Inflammatory macrophage (primary cell): ENCODE measurements at places on chromosomes 5 and 9.

GRCh38 chr5:79864364-79864763, 126.7 kb downstream of the MTX3 start:
- DNase-seq: no peak

DNA sequence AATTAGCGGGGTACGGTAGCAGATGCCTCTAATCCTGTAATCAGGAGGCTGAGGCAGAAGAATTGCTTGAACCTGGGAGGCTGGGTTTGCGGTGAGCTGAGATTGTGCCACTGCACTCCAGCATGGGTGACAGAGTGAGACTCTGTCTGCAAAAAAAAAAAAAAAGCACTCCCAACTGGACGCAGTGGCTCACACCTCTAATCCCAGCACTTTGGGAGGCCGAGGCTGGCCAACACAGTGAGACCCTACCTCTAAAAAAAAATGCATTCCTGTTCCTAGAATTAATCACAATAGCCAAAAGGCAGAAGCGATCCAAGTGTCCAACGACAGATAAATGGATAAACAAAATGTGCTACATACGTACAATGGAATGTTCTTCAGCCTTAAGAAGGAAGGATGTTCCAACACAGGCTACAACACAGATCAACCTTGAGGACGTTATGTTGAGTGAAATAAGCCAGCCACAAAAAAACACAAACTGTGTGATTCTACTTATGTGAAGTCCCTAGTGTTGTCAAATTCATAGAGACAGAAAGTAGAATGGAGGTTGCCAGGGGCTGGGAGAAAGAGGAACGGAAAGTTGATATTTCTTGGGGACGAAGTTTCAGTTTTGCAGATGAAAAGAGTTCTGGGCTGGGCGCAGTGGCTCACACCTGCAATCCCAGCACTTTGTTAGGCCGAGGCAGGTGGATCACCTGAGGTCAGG, 13.8 kb downstream of the FAM78A start:
- DNase-seq: peak; percentile 30

GRCh38 chr5:134240421-134240962, 14.6 kb upstream of the PPP2CA start:
- DNase-seq: no peak

- DNase-seq: no peak
Observed at GRCh38 chr5:86757824-86758223, 140.1 kb downstream of the COX7C start.

- no peak for DNase-seq
Observed at GRCh38 chr5:150797384-150797783, 18.8 kb downstream of the SMIM3 start.

DNA sequence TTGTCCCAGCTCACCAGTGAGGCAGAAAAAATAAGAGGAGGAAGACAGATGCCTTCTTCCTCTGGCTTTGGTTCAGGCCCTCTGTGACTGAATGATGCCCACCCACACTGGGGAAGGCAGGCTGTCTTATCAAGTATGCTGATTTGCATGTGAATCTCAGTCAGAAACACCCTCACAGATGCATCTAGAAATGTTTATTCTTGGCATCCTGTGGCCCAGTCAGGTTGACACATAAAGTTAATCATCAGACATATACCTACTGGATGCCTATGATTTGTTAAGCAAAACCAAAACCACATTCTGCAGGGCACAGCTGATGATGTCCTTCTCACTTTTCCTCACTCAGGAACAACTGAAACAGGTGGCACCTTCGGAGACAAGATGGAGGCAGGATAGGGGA, 243.4 kb upstream of the KCNN2 start:
- no peak for DNase-seq

DNA sequence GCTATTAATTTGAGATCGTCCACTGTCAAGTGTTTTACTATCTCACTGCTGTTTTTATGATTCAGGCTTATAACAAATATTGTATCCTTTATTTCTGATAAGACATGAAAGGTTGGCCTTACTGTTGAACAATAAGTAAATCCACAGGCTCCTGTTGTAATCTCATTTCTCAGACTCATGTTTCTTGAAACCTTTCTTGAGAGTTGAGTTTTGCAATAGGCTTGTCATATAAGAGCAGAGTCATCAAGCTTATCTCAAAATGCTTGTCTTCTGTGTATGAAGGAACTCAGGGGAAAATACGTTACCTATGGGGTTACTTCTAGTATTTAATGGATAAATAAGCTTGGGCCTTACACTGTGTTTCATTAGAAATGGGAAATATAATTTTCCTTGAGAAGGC, 9.2 kb upstream of the TLX3 start:
- no peak for DNase-seq

- DNase-seq: no peak
Observed at GRCh38 chr9:136361754-136362449, 1.6 kb downstream of the DNLZ start.

DNA sequence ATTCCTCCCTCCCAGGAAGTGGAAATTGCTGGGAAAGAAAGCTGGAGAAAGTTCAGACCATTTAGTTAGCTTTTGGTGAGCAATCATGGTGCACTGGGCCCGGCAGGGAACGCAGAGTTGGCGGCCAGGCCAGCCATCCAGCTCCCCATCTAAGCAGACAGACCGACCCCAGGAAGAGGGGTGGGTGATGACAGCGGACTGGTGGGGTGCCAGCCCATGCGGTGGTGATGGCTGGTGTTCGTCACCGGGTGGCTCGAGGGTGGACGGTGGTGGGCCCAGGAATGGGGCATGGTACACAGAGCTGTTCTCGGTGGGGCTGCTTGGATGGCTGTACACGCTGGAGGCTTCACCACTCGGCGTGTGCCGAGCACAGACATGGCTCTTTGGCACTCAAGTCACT, 85.6 kb upstream of the ARAP3 start:
- no peak for DNase-seq

DNA sequence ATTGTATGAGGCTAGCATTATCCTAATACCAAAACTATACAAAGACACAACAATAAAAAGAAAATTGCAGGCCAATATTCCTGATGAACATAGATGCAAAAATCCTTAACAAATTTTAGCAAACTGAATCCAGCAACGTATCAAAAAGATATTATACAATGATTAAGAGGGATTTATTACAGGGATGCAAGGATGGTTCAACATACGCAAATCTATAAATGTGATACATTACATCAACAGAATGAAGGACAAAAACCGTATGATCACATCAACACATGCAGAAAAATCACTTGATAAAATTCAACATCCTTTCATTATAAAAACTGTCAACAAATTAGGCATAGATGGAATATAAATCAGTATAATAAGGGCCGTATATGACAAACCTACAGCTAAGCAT, 27.1 kb upstream of the ARL15 start:
- DNase-seq: no peak

DNA sequence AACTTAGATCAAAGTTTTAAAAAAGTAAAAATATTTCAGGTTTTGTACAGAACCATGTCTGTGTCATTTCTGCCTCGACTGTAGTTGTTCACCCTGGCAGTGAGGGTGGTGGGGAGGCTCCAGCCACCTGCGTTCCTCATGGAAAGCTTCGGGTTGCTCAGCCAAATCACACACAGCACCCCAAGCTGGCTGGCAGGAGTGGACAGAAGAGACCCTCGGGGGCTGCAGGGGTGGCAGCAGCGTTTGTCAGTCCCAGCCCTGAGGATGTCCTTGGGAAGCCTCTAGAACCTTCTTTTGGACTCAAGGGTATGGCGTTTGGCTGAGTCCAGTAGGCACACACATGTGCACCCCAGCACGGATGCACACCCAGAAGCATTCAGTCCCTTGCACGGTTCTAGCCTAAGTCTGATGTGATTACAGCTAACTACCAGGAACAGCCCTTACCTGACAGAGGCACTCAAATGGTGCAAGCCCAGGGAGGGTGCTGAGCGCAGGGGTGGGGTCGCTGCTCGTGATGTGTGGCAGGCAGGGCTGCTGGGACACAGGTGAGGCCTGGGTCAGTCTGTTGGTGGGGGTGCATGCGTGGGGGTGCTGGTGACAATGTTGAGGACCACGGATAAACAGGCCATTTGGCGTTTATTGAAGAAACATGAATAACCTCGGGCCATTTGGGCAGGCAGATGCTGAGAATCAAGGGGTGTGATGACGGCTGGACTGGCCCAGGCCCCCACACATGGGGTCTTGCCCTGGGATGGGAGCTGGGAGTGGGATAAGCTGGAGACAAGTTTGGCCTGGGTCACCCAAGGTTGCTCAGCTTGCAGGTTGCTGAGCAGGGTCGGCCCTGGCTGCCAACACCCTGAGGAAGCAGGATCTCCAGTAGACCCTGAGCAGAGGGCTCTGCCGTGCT, 103.4 kb downstream of the PHF2 start:
- DNase-seq: no peak

DNA sequence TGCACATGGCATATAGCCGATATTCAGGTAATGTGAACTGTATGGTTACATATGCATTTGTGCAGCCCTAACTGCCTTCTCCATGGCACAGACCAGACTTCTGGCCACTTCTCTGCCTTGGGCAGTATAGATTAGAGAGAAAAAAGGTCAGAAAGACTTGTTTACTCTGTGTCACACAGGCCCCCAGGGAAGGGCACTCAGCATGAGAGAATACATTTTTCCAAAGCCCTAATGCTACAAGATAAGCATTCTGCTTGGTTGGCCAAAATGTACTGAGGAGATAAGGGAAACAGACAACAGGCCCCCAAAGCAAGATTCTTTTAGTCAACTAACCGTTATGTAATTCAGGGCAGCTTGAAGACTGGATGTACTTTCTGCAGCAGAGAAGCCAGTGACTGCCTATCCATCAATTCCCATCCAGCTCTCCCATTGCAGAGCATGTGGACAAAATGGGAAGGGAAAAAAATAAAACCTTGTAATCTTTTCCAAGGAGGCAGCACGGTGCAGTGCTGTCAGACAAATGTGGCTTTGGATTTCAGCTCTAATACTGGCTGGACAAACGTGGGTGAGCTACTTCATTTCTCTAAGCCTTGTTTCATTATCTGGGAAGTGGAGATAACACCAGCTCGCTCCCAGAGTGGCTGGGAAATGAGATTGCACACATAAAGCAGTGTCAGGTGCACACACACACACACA, 205.9 kb downstream of the NSG2 start:
- no peak for DNase-seq

- no peak for DNase-seq
Observed at GRCh38 chr5:174348311-174348981, 302.9 kb downstream of the NSG2 start.

- no peak for DNase-seq
Observed at GRCh38 chr9:78468231-78468630, 171.3 kb downstream of the PSAT1 start.

DNA sequence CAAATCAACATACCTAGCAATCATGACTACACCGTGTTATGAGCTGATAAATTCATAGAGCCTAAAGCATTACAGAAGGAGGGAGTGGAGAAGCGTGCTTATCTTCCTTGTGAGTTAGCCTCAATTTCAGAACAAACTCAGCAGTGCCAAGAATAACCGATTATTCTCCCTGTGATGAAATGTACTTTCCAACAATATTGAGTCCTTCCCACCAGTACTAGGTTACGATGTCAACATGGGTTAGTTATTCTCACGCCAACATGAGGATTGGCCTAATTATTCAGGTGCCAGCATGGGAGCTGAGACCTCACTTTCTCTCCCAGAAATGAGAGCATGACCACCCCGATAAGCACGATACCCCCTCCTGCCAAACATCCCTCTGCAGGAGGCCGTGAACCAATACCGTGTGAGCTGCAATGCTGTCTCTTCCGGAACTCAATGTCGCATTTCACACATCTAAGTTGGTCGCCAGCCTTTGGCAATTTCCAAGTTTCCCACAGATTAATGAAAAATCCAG, 193.7 kb downstream of the ENC1 start:
- DNase-seq: no peak

- no peak for DNase-seq
Observed at GRCh38 chr5:119353686-119354366, 2.0 kb upstream of the TNFAIP8 start.

DNA sequence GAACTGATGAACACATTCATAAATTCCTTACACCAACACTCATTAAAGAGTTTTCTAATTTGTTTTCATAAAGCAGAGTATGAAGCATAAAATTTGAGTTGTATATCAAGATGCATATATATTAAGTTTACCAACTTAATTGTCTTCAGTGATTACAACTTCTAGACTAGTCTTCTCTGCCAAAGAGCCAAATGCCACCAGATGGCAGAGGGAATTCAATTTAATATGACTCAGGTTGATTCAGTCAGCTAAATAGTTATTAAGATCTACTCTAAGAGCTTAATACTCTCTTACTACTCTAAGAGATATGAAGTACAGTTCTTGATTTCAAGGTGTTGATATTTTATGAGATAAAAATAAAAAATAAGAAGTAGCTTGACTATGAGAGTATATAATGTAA, 53.4 kb downstream of the CDH10 start:
- DNase-seq: no peak

- DNase-seq: no peak
Observed at GRCh38 chr5:1657161-1657741, 133.5 kb upstream of the LPCAT1 start.

GRCh38 chr9:69170231-69170630, 3.8 kb upstream of the TJP2 start:
- no peak for DNase-seq

DNA sequence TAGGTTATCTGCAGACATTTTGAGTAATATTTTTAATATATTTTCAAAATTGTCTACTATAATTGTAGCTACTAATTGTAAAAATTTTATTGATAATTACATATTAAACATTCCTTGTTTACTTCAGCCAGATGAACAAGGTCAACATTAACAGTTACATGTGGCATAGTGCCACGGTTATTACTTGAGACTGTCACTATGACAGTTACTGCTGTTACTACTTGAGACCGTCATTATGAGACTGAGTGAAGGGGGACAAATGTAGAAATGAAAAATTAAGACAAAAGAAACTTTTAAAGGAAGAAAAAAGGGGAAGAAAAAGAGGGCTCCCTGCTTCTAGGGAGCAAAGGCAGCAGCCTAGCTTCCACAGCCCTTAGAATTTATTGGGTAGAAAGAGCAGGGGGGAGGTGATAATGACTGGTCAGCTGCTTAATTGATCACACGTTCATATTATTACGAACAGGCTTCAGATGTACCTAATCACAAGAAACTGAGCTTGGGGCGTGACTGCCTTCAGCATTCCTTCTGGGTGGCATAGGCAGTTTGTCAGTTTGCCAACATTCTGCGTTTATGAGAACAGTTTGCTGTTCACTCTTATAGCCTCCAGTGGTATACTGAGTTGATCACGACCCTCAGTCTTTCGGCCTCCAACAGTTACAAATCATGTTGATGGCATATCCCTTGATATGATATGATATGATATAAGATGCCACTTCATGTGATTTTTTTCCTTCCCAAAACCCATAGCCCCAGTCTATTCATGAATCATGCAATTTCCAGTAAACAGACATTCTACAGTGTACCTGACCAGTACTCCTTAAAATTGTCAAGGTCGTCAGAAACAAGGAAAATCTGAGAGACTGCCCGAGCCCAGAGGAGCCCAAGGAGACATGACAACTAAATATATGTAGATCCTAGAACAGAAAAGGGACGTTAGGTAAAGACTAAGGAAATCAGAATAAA, 13.1 kb downstream of the MARCHF6 start:
- DNase-seq: no peak

DNA sequence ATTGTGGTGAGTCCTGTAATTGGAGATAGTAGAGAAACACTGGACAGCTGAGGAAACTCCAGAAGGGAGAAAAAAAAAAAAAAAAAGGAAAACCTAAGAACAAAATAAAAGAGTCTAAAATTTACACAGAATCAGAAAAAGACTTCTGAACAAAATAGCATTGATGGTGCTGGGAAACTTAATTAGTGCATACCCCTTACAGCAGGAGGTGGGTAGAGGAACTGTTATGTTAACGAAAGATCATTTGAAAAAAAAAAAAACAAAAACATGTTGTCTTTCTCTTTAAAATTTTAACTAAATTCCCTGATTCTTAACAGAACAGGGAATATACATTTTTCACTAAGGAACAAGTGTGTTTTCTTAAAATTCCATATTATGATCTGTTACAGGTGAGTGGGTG, 11.6 kb upstream of the MTX3 start:
- no peak for DNase-seq
